ENCODE measurements at places on chromosomes 4 and X.

DNA sequence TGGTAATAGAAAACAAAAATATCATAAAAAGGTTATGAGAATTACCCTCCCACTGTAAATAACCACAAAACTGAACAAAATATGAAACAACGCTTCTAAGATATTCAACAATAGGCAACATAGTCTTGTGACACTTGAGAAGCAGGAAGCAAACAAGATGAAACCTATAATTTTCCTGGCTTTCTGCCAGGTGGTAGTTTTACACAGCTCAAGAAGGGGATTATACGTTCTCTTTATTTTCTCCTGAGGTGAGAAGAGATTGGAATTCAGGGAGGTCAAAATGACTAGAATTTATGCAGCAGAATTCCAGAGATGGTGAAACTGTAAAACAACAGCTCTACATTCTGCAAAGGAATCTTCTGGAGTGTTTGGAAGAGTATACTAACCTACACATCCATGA is 186.0 kb downstream of the HHIP start:
- no peak for DNase-seq

- DNase-seq = no peak
These were observed 228.1 kb downstream of the ADAMTS3 start for GRCh38 chr4:72340803-72341431.

DNA sequence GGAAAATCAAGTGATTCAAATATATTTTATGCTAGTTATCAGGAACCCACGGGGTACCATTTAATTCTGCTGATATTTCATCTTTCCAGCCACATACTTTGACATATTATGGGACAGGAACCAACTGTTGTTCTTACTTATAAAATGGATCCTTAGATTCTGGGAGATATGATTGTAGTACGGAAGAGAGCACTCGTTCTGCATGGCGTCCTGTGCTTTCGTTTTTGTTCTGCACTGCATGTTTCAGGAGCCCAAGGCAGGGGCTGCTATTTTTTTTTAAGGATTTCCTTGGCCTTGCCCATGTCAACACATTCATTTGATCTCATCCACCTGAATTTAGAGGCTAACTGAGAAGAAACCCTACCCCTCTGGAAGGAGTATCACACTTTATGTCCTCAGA is 245.5 kb upstream of the TLL1 start:
- no peak for DNase-seq

DNA sequence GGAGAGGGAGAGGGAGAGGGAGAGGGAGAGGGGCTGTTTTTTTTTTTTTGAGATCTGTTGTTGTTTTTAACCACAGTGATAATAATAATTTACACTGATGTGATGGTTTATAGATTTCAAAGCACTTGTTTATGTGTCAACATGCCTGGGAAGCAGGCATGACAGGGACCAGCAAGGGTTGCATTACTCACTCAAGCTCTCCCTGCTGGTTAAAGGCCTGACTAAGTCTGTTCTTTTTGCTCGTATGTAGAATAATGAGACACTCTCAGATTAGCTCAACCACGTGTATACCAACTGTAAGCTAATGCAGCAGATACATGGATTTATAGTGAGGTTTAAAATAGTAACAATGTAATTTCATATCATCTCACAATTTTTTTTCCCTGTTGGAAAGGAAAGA is 134.6 kb upstream of the BOD1L1 start:
- DNase-seq = no peak
